ENCODE measurements at places on chromosomes 2 and 18. TPM values are rescaled to one million over a fixed set of nuclear protein-coding genes. Genes with fewer than 3 reads are reported as not detected.

C2orf81 gene
- total RNA-seq, result 4.9 TPM

DSC2 gene
- not detected for total RNA-seq

GRCh38 chr2:222450021-222450420 is 25.7 kb downstream of the SGPP2 start:
- DNase-seq, result no peak

DNA sequence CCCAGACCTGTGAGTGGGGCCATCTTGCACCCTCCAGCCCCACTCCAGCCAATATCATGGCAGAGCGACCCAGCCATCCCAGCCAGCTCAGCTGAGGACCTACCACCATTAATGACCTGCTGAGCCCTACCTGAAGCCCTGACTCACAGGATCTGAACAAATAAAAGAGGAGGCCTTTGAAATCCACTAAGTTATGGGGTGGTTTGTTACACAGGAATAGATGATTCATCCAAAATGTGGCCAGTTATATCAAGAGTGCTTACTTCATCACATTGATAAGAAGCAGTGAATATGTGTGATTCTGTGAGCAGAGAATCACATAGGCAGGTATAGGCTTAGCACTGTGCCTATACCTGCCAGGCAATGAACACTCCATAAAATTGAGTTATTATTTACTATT is 34.7 kb upstream of the FAM124B start:
- DNase-seq, result no peak
